ENCODE measurements at places on chromosomes 12 and 14. TPM values are rescaled to one million over a fixed set of nuclear protein-coding genes. Genes with fewer than 3 reads are reported as not detected.

PMCH gene
- 0.27 TPM for total RNA-seq

TOGARAM1 gene
- 20.0 TPM for total RNA-seq

CRIP1 gene
- 28.4 TPM for total RNA-seq

SOAT2 gene
- total RNA-seq, result not detected

CLEC4D gene
- total RNA-seq, result not detected
